ENCODE measurements at places on chromosomes 6 and 20.

DNA sequence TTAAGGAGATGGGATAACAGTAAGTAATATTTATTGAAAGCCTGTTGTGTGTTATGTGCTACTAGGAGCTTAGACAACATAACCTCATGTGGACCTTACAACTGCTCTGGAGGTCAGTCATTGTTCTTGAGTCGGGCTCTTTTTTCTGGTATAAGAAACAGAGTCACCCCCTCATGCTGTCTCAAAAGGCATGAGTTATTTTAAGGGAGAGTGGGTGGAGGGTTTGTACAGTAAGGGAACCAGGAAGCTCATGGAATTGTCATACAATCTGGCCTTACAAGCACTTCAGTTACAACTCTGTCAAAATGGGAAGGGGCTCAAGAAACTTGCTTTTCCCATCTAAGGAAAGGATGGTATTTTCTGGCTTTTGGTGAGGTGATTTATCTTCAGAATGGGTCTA lies 16.5 kb upstream of the DSE start:
- no peak for DNase-seq

GRCh38 chr20:17610566-17611289 lies 40.9 kb downstream of the DSTN start:
- DNase-seq, result no peak

DNA sequence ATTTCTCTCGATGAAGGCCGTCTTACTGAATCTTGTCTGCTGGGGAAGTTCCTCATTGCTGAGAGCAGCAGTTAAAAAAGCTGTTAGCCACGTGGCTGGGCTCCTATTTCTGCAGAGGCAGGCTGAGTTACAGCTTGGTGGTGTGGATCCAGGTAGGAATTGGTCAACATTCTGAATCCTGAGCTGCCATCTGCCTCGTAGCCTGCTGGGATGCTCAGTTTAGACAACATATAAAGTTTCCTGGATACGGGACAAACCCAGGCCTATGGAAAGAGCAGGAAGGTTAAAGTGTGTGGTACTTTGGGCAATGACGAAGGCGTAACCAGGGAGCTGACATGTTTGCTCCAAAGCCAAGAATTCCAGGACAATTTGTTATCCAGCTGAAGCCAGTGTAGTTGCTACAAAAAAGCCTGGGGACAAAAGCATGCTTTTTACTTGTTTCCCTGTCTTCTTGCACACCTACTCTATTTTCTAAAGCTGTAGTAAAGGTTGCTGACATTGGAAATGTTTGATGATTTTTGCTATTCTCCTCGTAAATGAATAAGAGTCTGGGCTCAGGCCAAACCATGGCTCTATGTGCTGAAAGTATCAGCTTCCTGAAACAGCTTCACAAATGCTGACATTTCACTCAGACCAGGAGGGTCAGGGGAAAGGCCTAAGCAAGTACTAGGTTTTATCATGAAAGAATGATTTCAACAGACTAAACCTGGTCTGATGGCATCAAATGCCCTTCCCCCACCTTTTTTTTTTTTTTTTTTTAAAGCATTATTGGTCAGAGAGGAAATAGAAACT lies 12.4 kb upstream of the MYLK2 start:
- DNase-seq, result no peak

DNA sequence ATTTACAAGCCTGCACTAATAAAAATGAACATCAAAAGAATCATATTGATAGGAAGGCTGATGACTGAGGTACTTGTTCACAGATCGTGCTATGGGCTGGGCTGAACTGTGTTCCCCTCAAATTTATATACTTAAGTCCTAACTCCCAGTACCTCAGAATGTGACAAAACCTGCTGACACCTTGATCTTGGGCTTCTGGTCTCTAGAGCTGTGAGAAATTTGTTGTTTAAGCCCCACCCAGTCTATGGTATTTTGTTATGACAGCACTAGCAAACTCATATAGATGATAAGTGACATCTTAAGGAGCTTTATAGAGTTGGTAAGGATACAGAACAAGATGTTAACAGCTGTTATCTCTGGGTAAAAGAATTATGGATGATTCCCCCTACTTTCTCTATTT lies 13.8 kb downstream of the UBE2V1 start:
- DNase-seq, result no peak

DNA sequence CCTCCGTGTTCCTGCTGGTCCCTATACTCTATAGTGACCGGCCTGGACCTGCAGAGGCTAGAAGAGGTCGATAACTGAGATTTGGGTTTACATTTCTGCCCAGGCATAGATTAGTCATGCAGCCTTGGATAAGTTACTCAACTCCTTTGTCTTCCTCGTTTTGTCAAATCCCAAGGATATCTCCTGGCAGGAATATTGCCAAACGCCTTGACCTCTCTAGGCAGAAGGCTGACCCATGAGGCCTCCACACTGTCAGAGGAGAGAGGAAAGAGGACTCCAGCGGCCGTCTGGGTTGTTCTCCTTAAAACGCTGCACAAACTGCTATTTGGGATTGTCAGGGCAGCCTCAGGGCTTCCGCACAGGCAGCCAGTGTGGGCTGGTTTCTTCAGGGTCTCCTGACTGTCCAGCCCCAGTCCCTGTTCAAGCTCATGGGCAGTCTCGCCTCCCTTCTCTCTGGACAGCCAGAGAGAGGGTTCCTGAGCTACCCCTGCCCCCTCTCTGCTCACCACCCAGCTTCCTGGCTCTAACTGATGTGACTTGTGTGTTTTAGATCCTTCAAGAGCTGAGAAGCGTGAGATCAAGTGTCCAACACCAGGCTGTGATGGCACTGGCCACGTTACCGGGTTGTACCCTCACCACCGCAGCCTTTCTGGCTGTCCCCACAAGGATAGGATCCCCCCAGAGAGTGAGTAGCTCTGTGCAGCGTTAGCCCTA lies 44.7 kb upstream of the PCMTD2 start:
- DNase-seq, result no peak

DNA sequence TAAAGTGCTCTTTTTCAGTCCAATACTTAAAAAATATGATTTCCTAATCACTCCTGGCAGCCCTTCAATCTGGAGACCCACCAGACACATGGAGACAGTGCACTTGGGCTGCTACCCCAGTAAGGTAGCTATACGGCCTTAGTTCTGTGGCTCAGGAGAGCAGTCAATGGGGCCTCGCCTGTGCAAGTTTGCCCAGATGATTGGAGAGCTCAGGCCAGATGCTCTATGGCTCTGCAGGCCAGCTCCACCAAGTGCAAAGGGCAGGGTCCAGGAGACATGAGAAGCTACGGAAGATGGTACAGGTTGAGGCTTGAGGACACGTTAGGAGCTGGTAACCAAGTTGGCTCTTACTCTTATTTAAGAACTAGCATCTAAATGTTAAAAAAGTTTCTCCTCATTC lies 30.7 kb downstream of the STK38 start:
- no peak for DNase-seq

DNA sequence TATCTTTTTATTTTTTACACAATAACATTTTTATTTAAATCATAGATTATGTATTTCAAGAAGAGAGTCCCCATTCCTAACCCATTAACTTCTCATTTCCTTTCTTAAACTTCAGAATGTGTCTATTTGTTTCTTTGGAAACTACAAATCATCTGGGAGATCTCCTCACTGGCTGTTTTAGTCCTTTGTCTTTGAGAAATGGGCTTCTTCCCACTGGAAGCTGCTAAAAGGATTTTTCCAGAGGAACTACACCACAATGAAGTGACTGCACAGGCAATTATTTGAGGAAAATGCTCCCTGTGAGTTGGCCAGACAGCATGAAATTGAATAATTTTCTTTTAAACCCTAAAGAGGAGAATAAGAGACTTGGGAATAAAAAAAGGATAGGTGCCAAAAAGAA lies 119.1 kb downstream of the TENT5A start:
- DNase-seq, result no peak

GRCh38 chr20:14878676-14879019 lies 541.2 kb upstream of the FLRT3 start:
- no peak for DNase-seq

GRCh38 chr6:154649721-154650120 lies 83.5 kb upstream of the SCAF8 start:
- DNase-seq, result no peak

- DNase-seq, result no peak
Measured at GRCh38 chr6:137705160-137706082, 161.6 kb upstream of the TNFAIP3 start.

DNA sequence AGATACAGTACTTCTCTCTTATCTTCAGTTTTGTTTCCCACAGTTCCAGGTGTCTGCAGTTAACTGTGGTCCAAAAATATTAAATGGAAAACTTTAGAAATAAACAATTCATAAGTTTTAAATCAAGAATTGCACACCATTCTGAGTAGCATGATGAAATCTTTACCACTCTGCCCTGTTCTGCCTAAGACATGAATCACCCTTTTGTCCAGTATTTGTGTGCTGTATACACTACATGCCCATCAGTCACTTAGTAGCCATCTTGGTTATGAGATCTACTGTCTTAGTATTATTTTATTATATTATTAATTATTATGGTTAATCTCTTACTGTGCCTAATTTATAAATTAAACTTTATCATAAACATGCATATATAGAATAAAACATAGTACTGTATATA lies 279.0 kb downstream of the OGFRL1 start:
- DNase-seq, result no peak

- DNase-seq, result no peak
Measured at GRCh38 chr6:169714178-169714577, 10.1 kb downstream of the PHF10 start.

- DNase-seq, result no peak
Measured at GRCh38 chr6:131014080-131014776, 48.8 kb downstream of the EPB41L2 start.

GRCh38 chr6:123201869-123202372 lies 205.9 kb downstream of the CLVS2 start:
- DNase-seq, result no peak

DNA sequence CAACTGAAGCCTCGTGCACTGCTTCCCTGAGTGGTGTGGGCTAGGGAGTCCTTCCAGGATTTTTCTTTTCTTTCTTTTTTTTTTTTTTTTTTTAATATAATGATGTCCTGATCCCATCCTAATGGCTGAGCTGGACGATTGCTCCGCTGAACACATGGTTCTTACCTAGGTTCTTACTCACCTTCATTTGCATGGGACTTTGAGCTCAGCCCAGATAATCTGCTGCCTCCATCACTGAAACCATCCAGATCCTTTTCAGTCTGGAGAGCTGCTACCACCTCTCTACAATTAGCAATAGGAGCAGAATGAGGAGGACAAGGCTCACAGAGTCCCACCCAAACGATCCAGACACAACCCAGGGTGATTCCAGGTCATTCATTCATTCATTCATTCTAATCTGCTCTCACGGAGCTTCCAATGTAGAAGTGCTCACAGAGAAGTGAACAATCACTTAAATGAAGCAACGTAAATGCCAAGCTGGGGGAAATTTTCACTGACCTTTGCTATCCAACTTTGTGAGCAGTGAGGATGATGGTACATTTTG lies 246.3 kb upstream of the RREB1 start:
- no peak for DNase-seq

DNA sequence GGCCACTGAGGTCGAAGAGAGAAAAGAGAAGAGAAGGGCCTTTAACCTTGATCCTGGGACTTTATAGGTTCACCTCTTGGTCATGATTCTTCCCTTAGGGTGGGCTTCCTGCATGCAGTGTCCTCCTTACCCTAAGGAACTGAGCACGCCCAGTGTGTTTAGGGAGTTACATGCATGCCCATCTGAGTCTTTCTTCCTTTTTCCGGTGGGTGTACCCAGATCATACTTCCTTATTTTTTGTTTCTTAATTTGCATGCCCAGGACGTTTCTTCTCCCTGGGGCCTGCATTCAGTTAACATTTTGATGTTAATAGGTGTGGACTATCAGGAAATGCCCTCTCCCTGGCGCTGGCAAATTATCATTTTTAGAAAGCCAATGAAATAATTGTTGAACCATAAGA lies 91.5 kb downstream of the HTR1B start:
- no peak for DNase-seq

DNA sequence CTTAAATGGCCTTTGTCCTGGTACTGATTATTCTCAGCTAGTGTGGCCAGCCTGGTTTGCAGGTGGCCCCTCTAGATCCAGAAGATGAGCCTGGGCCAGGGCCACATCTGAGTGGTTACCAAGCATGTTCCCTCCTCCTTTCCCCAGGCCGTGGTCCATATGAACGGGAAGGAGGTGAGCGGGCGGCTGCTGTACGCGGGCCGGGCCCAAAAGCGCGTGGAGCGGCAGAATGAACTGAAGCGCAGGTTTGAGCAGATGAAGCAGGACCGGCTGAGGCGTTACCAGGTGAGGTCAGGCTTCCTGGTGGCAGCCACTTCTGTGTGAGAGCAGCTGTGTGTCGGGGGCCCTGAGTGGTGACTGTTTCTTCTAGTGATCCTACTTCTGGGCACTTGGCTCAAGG lies 11.6 kb downstream of the PABPC1L start:
- no peak for DNase-seq

DNA sequence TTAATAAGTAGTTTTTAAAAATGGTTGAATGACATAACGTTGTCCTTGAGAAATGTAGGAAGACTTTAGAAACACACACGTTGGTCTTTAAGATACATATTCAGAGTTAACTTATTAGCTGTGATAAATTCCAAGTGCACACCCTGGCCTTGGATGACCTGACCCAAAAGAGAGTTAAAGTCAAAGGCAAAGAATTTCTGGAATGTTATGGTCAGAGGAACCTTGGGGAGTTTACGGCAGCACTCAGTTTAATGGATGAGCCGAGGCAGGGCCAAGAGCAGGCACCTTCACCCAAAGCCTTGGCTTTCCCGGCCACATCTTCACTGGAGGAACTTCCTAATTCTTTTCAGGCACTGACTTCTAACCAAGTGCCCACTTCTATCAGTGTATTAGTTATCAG lies 200.5 kb downstream of the SMOC2 start:
- DNase-seq, result no peak

DNA sequence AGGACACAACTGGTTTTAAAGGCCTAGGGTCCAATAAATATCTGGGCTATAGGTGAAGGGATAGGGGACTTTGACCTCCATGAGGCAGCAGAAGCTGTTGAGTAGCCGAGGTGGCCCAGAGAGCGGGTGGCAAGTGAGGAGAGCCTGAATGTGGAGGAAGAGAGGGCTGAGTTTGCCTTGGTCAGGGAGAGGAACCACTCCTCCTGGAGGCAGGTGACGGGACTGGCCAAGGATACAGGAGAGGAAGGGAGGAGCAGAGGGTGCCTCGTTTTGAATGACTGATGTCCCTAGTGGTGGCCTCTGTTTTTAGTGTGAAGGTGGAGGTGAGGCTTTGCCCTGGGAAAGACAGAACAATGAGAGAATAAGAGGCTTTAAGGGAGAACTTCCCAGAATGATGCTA lies 19.1 kb upstream of the AAR2 start:
- DNase-seq, result no peak

- DNase-seq, result no peak
Measured at GRCh38 chr6:21915707-21916260, 322.2 kb downstream of the SOX4 start.

DNA sequence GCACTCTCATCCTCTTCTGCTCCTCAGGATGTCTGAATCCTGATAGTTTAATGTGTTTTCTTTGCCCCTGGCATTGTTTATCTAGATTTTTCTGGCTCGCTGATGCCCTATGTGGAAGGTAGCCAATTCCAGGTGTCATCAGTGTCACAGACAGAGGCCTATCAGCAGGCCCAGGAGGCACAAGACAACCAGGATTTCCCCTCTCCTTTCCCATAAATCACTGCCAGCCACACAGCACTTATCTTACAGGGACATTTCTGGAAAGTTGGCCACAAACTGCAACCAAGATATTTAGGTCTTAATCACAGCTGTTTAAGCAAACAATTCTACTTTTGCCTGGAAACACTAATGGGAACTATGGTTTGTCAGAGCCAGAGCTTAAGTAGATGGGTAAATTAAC lies 28.1 kb downstream of the ADGRF5 start:
- no peak for DNase-seq

- DNase-seq, result no peak
Measured at GRCh38 chr6:55136916-55137315, 37.4 kb upstream of the HCRTR2 start.
